Midbrain (tissue), 1 donor: ENCODE measurements at places on chromosomes 1 and 21.

- DNase-seq, result no peak
Measured at GRCh38 chr1:235954306-235955283, 87.9 kb upstream of the LYST start.

DNA sequence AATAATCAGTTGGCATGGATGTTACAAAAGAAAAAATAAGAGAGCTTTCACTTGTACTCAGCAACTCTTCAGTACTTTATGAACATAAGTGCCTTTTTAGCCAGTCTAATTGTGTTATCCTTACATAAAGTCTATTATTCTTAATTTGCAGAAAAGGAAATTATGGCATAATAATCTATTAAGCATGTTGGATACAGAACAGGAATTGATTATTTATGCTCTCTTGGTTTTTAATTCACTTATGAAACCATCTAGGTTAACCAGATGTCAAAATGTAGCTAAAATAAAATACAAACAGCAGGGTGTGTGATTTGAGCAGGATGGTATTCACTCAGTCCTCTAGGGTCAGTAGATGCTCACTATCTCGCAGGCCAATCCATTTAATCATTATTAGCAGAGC lies 79.7 kb downstream of the PLPPR5 start:
- no peak for DNase-seq

DNA sequence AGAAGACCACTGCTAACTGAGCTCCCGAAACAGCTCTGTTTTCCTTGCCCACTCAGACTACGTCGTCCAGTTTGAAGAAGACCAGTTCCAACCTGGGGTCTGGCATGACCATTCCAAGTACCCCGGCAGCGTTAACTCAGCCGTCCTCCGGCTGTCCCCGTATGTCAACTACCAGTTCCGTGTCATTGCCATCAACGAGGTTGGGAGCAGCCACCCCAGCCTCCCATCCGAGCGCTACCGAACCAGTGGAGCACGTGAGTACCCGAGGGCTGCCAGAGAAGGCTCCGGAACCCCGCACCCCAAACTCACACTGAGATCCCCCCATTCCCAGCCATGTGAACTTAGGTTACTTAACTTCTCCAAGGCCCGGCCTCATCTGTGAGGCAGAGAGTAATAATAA lies 63.7 kb upstream of the CNTN2 start:
- no peak for DNase-seq

DNA sequence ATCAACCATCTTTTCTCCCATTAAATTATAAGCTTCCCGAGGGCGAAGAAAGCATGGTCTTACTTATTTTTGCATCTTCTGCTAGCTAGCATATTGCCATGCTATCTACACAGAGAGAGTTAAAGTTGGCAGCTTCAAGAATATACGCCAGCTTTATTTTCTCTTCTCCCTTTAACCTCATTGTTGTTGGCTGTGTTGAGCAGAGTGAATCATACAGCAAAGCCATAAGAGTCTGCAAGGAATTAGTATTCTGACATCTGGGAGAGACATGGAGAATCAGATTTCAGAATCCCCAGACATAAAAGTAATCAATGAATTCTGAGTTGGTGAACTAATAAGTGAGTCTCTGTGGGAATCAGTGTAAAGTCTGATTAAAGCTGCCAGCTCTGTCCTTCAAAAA lies 649.6 kb upstream of the PTBP2 start:
- DNase-seq, result no peak

GRCh38 chr1:39590546-39590945 lies 14.0 kb upstream of the PABPC4 start:
- no peak for DNase-seq

- DNase-seq, result no peak
Measured at GRCh38 chr1:107637101-107637500, 327.9 kb downstream of the VAV3 start.
